ENCODE measurements at places on chromosomes 16 and 17. TPM values are rescaled to one million over a fixed set of nuclear protein-coding genes. Genes with fewer than 3 reads are reported as not detected.

DNA sequence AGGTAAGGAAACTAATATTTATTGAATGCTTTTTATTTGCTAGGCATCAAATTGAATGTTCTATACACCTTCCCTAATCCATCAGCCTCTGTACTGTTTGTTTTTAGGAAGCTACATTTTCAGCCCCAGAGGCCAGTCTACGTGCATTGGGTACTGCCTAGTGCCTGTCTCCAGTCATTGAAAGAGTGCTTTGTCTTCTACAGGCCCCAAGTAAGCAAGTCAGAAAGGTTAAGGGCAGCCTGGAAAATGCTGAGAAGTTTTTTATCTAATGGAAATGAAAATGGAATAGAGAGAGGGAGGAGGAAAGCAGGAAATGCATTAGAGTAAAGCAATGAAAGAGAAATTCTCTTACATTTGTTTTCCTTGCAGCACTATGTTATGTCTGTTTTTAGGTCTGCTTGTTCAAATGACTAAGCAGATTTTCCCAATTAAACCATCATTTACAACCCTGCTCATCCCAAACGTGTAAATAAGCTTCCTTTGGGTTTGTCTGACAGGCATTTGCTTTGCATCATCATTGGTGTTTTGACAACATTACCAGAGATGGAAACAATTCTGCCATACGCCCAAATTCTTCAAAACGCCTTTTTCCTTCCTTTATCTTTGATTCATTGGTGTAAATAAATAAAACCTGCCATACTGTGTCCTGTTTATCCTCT lies 116.0 kb upstream of the GOT2 start:
- DNase-seq, result no peak

GRCh38 chr16:76278980-76279379 lies 1.8 kb downstream of the CNTNAP4 start:
- no peak for DNase-seq

GRCh38 chr17:67152824-67153223 lies 92.2 kb downstream of the HELZ start:
- DNase-seq, result no peak

TMEM92 gene
- total RNA-seq, result not detected

DNA sequence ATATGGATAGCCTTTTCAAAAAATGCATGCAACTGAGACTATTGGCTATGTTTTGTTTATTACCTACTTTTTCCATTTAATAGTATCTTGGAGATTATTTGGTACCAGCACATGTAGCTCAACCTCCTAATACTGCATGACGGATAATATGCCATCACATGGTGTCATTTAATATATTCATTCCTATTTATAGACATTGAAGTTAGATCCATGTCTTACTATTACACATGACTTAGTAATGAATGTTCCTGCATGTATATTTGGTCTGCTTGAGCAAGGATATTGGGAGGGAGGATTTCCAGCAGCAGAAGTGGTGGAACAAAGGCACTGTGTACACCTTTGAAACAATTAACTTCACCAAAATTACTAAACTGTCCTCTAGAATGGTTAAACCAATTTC lies 561.3 kb downstream of the WWOX start:
- no peak for DNase-seq

EIF5A gene
- total RNA-seq, result 428 TPM

MBTPS1 gene
- total RNA-seq, result 131 TPM

- no peak for DNase-seq
Measured at GRCh38 chr17:2025622-2026309, 632 bp upstream of the RTN4RL1 start.

DNA sequence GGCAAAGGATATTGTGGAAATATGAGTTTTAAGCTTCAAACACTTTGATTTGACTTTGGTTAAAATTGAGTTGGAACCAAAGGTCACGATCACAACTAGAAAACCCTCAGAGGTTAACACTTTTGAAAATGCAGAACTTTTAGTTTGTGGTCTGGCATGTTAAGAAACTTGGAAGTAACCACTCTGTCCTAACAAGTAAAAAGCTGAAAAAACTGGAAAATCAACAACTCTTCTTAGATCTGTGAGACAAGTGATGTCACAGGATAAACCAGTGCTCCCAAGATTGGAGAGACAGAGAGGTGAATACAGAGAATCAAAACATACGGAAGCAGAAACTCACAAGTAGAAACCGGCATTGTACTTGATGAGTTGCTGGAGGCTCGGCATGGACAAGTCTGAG lies 17.4 kb downstream of the MFSD6L start:
- DNase-seq, result no peak

TAC4 gene
- total RNA-seq, result not detected

DNA sequence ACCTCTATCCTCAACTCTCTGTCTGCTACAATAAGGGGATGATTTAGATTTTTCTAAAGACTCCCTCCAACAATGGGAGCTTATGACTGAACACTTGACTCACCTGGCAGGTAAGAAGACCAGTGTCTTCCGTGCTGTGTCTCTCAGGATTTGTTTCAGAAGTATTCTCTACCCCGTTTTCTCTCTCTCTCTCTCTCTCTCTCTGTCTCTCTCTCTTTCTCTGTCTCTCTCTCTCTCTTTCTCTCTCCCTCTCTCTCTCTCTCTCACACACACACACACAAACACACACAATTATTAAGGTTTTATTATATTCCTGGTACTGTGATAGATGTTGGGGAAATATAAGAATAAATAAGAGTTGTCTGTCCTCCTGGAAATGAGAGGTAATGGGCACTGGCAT lies 263.9 kb downstream of the TOX3 start:
- DNase-seq, result no peak

ASB16 gene
- total RNA-seq, result not detected

- no peak for DNase-seq
Measured at GRCh38 chr16:89089120-89089519, 4.5 kb upstream of the ACSF3 start.

ABCA6 gene
- 1.2 TPM for total RNA-seq

APRT gene
- total RNA-seq, result 228 TPM

DNA sequence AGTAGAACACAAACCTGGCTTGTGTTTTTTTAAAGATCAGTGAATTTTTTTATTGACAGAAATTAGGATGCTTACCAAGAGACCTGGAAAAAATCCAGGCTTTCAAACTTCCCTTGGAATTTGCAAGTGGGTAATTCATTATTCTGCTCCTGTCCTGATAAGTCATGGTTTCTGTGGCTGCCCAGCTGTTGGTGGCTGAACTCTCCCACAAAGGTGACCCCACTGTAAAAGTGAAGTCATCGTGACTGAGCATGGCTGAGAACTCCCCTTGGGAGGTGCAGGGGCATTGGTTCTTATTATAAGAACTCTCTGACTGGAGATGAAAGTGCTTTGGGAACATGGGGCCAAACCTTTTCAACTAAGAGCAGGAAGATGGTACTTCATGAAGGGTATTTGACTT lies 46.6 kb upstream of the TANC2 start:
- DNase-seq, result no peak
